ENCODE measurements at places on chromosomes 3 and 15.

DNA sequence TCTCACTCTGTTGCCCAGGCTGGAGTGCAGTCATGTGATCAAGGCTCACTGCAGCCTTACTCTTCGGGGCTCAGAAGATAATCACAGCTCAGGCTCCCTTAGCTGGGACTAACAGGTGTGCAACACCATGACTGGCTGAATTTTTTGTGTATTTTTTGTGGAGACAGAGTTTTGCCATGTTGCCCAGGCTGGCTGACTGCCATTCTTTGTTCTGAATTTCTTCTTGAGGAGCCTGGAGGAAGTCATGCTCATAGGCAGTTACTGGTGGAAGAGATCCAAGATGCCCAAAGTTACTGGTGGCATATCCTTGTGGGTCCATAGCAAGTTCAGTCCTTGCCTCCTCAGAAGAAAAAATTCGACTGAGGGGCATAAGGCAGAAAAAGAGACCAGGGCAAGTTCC, 16.6 kb upstream of the UBP1 start:
- DNase-seq: no peak

DNA sequence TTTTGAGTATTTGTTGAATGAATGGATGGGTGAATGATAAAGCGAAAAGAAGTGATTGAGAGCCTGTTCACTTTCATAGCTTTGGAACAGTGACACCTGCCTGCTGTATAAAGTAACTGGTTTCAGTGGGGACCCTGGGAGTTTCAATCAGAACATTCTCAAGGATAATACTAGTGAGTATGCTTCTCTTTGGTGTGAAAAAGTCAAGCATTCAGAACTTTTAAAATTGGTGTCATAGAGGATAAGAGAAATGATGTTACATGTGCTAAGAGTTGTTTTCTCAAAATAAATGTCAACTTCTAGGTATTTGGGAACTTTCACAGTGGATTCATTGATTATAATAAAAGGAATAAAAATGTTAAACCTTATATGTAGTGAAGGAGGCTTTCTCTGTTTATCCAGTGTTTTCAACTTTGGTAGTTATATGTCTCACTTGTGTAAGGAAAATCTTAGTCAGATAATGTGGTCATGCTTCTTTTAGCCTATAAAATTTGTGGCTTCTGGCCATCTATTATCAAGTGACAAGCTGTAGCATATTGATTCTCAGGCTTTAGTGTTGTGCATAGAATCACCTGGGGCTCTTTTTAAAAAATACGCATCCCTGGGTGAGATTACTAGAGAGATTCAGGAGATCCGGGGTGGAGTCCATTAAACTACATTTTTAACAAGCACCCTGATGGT, 11.9 kb downstream of the LRCH3 start:
- peak; percentile 57 for DNase-seq

GRCh38 chr15:63481105-63481810, 23.1 kb upstream of the USP3 start:
- no peak for DNase-seq

- no peak for DNase-seq
Measured at GRCh38 chr3:66095295-66096001, 56.7 kb upstream of the MAGI1 start.

Data from Karpas-422 (cell line).